Activated naive CD8-positive, alpha-beta T cell treated with anti-CD3 and anti-CD28 coated beads for 36 hours (primary cell): ENCODE measurements at places on chromosomes 5 and 9. TPM values are rescaled to one million over a fixed set of nuclear protein-coding genes. Genes with fewer than 3 reads are reported as not detected.

IL33 gene
- total RNA-seq = not detected

SV2C gene
- total RNA-seq = not detected

HAVCR1 gene
- 0.22 TPM for total RNA-seq

C8G gene
- total RNA-seq = 0.90 TPM

SLC34A3 gene
- not detected for total RNA-seq

MYO10 gene
- total RNA-seq = 0.30 TPM

GRCh38 chr5:14790220-14790619, 81.4 kb downstream of the ANKH start:
- peaks cover 42% of the 10 kb centered on the region for H3K36me3 ChIP-seq
- H3K27ac ChIP-seq = no peak overlapping the region
- H3K27me3 ChIP-seq = no peaks in the 10 kb centered on the region

DNA sequence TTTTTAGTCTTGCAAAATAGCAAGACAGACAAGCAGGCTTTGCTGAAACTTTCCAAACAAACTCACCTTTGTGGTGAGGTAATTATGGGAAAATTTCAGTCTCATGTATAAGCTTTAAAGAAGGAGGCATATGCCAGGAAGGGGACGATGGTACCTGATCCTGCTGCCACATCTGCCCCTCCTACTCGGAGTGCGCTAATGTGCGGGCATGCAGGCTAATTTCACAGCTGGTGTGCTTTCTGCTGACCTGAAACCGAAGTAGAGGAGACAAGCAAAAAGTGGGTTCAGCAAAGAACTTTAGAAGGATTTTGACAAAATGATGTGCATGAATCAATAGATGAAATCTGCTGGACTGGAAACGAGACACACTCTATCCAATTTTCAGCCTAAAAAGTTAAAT, 117.1 kb upstream of the IRX4 start:
- no peaks in the 10 kb centered on the region for H3K4me1 ChIP-seq
- no peak overlapping the region for H3K27ac ChIP-seq
- H3K4me3 ChIP-seq = no peak overlapping the region
- H3K36me3 ChIP-seq = no peaks in the 10 kb centered on the region

GRCh38 chr5:56251918-56252553, 18.9 kb upstream of the ANKRD55 start:
- no peaks in the 10 kb centered on the region for H3K36me3 ChIP-seq
- no peaks in the 10 kb centered on the region for H3K27me3 ChIP-seq
- no peak overlapping the region for H3K27ac ChIP-seq
- no peak overlapping the region for H3K4me3 ChIP-seq
- no peaks in the 10 kb centered on the region for H3K4me1 ChIP-seq

- no peak overlapping the region for H3K4me3 ChIP-seq
- peaks cover 10% of the 10 kb centered on the region for H3K36me3 ChIP-seq
- H3K27ac ChIP-seq = no peak overlapping the region
- H3K27me3 ChIP-seq = no peaks in the 10 kb centered on the region
- DNase-seq = no peak
- peaks cover 29% of the 10 kb centered on the region for H3K4me1 ChIP-seq
These were observed 4.2 kb downstream of the FAM193B start for GRCh38 chr5:177550122-177550521.

- peaks cover 24% of the 10 kb centered on the region for H3K4me1 ChIP-seq
- H3K4me3 ChIP-seq = no peak overlapping the region
- H3K27me3 ChIP-seq = peaks cover 87% of the 10 kb centered on the region
- H3K36me3 ChIP-seq = no peaks in the 10 kb centered on the region
- DNase-seq = no peak
- H3K27ac ChIP-seq = no peak overlapping the region
These were observed 343 bp downstream of the LMX1B start for GRCh38 chr9:126614088-126614454.

GRCh38 chr9:106886111-106887046, 23.4 kb downstream of the ZNF462 start:
- no peak overlapping the region for H3K4me3 ChIP-seq
- no peaks in the 10 kb centered on the region for H3K27me3 ChIP-seq
- DNase-seq = no peak
- no peaks in the 10 kb centered on the region for H3K36me3 ChIP-seq

DNA sequence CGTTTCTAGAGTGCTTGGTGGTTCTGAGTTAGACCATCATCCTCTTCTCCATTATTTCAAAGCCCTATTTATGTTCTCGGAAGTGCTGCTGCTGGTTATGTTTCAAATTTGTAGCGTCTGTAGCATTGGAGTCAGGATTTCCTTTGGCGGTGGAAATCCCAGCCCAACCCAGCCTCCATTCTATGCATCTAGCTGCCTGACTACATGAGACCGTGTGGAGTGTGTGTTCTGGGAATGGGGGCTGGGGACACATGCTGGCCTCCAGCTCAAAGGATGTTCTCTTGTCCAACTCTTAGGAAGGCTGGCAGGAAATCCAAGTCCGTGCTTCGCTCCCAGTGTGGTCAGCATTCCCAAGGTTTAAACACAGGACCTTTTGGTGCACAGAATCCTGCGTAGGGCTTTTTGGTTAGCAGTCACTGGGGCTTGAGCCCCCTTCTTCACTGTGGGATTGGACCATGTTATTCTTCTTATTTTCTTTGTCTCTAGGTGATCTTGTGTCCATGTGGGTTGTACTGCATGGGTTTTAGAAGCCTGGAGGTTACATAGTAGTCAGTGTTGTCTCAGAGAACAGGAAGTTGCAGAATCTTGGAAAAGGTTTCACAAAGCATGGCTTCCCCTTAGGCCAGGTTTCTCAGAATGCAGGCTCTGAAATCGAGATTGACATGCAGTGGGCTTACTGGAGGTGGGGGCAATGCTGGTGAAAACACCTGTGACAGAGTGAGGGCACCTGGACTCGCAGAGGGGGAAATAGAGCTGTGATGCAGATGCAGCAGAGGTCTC, 132.2 kb downstream of the ARHGAP26 start:
- DNase-seq = no peak
- no peaks in the 10 kb centered on the region for H3K27me3 ChIP-seq
- no peak overlapping the region for H3K27ac ChIP-seq
- no peak overlapping the region for H3K4me3 ChIP-seq
- H3K36me3 ChIP-seq = peaks cover 10% of the 10 kb centered on the region

- H3K4me3 ChIP-seq = no peak overlapping the region
- H3K27me3 ChIP-seq = peaks cover 18% of the 10 kb centered on the region
These were observed 287.5 kb downstream of the ELAVL2 start for GRCh38 chr9:23538461-23539003.

DNA sequence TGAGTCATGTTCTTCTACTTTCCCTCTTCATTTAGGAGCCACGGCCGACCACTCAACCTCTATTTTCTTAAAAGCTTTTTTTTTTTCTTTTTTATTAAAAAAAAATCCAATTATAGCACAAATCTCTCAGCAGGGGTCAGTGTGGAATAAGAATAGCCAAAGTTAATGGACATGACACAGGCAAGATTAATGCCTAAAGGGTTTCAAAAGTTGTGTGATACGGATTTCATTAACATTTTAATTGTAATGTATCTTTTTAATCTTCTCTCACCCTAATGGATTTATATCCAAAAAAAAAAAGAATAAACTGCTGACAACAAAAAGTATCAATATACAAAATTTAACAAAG, 5.4 kb downstream of the NACC2 start:
- DNase-seq = no peak
- no peaks in the 10 kb centered on the region for H3K27me3 ChIP-seq
- H3K4me1 ChIP-seq = peaks cover 4% of the 10 kb centered on the region
- H3K36me3 ChIP-seq = no peaks in the 10 kb centered on the region

DNA sequence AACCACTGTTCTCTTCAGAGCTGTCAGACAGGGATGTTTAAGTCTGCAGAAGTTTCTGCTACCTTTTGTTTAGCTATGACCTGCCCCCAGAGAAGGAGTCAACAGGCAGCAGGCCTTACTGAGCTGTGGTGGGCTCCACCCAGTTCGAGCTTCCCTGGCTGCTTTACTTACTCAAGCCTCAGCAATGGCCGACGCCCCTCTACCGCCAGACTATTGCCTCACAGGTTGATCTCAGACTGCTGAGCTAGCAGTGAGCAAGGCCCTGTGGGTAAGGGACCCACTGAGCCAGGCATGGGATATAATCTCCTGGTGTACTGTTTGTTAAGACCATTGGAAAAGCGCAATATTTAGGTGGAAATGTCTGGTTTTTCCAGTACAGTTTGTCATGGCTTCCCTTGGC, 229.6 kb downstream of the TMEM167A start:
- no peak for DNase-seq
- peaks cover 2% of the 10 kb centered on the region for H3K4me1 ChIP-seq
- H3K27ac ChIP-seq = no peak overlapping the region

DNA sequence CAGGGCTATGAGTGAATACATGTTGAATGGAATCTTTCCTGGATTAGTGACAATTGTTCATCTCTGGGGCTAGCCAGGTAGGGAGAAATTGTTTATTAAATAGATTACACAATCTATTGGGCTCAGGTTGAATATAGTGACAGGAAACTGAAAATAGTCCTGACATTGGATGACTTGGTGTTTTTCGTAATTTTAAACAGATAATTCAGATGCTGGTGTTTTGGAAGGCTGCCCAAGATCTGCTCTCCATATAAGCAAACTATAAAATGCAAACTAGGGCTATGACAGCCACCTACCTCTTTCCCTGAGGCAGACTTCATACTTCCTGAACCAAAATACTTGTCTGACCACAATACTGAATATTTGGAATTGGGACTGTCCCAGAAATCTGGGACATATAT, 99.1 kb downstream of the ENC1 start:
- H3K27ac ChIP-seq = no peak overlapping the region
- no peaks in the 10 kb centered on the region for H3K36me3 ChIP-seq
- no peak for DNase-seq
- no peaks in the 10 kb centered on the region for H3K4me1 ChIP-seq
- peaks cover 19% of the 10 kb centered on the region for H3K27me3 ChIP-seq

GRCh38 chr5:145478651-145479050, 356.5 kb downstream of the PRELID2 start:
- DNase-seq = no peak
- H3K4me1 ChIP-seq = no peaks in the 10 kb centered on the region
- no peaks in the 10 kb centered on the region for H3K36me3 ChIP-seq
- no peak overlapping the region for H3K4me3 ChIP-seq
- no peaks in the 10 kb centered on the region for H3K27me3 ChIP-seq

DNA sequence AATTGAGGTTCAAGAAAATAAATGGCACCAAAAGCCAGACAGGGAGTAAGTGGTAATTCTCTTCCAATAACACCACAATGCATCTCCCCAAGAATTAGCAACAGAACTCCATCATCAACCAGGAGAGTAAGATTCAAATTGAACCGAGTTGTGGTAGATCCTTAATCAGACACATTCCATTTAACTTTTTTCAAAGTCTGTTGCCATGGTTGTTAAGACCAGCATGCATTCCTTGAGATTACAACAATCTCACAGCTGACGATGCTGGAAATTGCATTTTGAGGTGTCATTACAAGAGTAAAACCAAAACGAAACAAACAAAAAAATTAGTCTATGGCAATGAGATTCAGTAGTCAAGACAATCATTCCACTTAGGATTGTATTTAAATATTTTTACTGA, 78.9 kb upstream of the ZNF462 start:
- H3K4me3 ChIP-seq = no peak overlapping the region
- H3K36me3 ChIP-seq = no peaks in the 10 kb centered on the region
- no peaks in the 10 kb centered on the region for H3K4me1 ChIP-seq
- DNase-seq = no peak
- H3K27ac ChIP-seq = no peak overlapping the region

- H3K4me3 ChIP-seq = no peak overlapping the region
- H3K27me3 ChIP-seq = no peaks in the 10 kb centered on the region
- H3K4me1 ChIP-seq = no peaks in the 10 kb centered on the region
These were observed 129.2 kb downstream of the CRB2 start for GRCh38 chr9:123485216-123485615.

GRCh38 chr9:121242219-121242958, 25.6 kb upstream of the GSN start:
- H3K4me1 ChIP-seq = no peaks in the 10 kb centered on the region
- no peak overlapping the region for H3K4me3 ChIP-seq
- no peak for DNase-seq
- H3K27ac ChIP-seq = no peak overlapping the region

DNA sequence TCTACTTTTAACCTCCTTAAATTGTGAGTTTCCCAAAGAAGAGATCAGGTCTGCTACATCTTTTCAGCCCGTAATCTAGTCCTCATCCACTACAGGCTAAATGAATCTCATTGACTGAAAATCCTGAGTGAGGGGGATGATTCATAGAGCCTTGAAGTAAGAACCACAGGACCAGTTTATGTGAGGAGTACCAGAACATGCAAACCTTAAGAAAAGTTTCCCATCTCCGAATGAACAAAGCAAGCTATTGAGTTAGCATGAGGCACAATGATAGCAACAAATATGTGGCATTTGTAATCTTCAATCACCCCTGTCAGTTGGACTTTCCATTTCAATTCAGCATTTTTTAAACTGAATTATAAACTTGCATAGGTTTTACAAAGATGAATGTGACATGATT, 197.0 kb downstream of the ALDH1A1 start:
- no peaks in the 10 kb centered on the region for H3K4me1 ChIP-seq
- H3K36me3 ChIP-seq = no peaks in the 10 kb centered on the region
- DNase-seq = no peak
- H3K27me3 ChIP-seq = no peaks in the 10 kb centered on the region
- H3K4me3 ChIP-seq = no peak overlapping the region

DNA sequence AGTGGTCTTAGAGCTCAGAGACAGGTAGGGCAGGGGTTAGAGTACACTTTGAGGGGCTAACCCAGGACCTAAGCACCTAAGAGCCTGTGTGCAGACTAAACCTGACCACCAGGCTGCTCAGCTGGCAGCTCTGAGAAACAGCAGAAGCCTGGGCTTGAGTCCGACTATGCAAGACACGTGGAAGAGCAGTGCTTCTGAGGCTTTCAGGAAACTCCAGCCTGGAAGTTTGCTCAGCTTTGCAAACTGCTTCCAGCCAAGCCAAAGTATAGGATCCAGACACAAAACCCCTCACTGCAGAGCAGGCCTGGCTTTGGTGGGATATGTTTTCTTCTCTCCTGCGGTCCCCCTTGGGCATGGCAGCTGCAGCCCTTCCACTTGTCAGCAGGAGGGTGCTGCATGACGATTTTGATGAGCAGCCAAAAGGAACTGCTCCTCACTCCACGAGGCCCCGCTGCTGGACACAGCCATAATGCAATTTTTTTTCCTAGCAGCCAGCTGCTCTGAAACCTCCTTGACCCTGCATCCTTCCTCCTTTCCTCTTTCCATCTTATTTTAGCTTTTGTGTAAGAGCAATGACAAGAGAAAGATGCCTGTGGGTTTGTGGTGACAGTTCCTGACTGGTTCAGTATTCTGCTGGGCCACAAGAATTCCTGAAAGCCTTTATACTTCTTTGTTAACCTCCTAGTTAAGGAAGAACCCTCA, 123.1 kb downstream of the LIFR start:
- H3K4me3 ChIP-seq = no peak overlapping the region
- peaks cover 44% of the 10 kb centered on the region for H3K27me3 ChIP-seq
- H3K36me3 ChIP-seq = no peaks in the 10 kb centered on the region
- no peak for DNase-seq
- no peaks in the 10 kb centered on the region for H3K4me1 ChIP-seq

GRCh38 chr5:189976-190365, 1.3 kb upstream of the LRRC14B start:
- H3K27ac ChIP-seq = no peak overlapping the region
- H3K4me3 ChIP-seq = no peak overlapping the region
- DNase-seq = no peak
- H3K36me3 ChIP-seq = no peaks in the 10 kb centered on the region
- H3K27me3 ChIP-seq = no peaks in the 10 kb centered on the region
